ENCODE measurements at places on chromosomes 1 and 21. TPM values are rescaled to one million over a fixed set of nuclear protein-coding genes. Genes with fewer than 3 reads are reported as not detected.
A peak's percentile ranks its signal among the peaks of the same experiment; 100 is the strongest.

DNA sequence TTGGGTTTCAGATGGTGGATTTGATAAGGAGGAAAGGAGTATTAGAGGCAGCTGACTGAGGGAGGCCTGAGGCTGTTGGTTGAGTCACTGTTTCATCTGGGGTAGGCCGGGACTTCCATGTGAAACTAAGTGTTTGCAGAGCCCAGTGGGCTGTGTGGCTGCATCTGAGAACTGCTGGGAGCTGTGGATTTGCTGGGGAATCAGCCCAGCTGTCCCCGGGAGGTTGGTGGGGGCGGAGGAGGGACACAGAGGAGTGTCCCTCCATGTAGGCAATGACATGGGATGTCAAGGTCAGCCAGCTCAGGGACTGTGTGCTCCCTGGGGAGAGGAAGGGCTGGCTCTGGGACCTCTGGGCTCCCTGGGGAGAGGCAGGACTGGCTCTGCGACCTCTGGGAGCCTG, 36.4 kb downstream of the SLC2A7 start:
- H3K36me3 ChIP-seq = peaks cover 1% of the 10 kb centered on the region
- no peaks in the 10 kb centered on the region for H3K27me3 ChIP-seq
- H3K27ac ChIP-seq = peak overlapping the region; percentile 70
- peak; percentile 73 for DNase-seq
- peaks cover 47% of the 10 kb centered on the region for H3K4me1 ChIP-seq

DNA sequence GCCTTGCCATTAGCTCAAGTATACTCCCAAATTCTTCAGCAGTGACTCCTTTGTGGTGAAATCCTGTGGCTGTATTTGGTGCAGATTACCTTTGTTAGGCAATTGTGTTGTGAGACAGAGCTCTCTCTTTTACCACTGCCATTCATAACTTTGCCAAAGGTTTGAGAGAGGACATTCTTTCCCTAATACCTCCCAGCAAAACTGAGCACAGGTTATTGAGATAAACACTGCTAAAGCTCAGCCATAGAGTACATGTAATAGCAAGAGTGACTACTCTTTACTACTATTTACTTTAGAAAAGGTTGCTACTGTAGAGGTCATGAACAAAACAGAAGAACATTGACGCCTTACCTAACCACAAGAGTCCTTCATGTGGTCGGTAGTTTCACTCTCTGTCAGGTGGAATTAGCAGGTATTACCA, 514.0 kb upstream of the ADAMTS5 start:
- no peaks in the 10 kb centered on the region for H3K4me1 ChIP-seq
- H3K36me3 ChIP-seq = no peaks in the 10 kb centered on the region
- H3K27me3 ChIP-seq = no peaks in the 10 kb centered on the region

DNA sequence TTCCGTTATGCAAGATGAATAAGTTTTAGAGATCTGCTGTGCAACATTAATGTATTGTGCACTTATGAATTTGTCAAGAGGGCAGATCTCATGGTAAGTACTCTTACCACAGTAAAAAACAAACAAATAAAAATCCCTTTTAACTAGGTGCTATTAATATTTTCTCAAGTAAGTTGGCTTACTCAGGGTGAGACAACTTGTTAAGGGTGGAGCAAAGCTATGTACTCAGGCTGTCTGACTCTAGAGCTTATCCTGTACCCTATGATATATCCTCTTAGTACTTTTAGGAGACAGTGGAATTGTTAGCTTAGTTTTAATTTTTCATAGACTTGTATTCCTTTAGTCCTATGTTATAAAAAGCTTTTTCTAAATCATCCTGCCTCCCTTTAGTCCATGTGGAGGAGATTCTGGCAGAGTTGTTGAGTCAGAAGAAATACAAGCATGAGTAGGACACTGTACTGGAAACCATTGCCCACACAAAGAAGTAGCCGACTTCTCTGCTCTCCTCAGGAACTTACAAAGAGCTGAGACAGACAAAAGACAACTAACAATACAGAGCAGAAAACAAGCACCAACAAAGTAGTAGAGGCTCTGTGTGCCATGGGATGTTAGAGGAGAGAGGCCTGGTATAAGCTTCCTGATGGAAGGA, 49.2 kb downstream of the S1PR1 start:
- no peaks in the 10 kb centered on the region for H3K27me3 ChIP-seq
- no peak for DNase-seq
- H3K36me3 ChIP-seq = no peaks in the 10 kb centered on the region
- H3K4me1 ChIP-seq = peaks cover 73% of the 10 kb centered on the region
- peak overlapping the region; percentile 1 for H3K4me3 ChIP-seq

- peaks cover 32% of the 10 kb centered on the region for H3K4me1 ChIP-seq
- peak; percentile 64 for DNase-seq
- H3K27me3 ChIP-seq = peaks cover 2% of the 10 kb centered on the region
- peaks cover 2% of the 10 kb centered on the region for H3K36me3 ChIP-seq
- no peak overlapping the region for H3K4me3 ChIP-seq
- peak overlapping the region; percentile 60 for H3K27ac ChIP-seq
These were observed 8.2 kb downstream of the BCL9 start for GRCh38 chr1:147549526-147549925.

DNA sequence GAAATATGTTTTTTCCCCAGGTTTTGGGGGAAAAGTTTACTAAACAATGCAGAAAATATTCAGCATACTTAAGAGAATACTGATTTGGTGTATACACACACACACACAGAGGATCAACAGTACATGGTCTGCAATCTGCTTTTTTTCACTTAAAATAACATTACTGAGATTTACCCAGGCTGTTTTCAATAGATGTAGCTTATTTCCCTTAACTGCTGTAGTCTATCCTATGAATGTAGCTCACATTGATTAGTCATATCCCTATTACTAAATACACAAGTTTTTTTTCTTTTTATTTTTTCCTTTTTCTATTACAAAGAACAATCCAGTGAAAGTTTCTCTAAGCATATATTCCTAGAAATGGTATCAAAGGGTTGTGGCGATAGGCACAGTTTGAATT, 266.7 kb upstream of the GREM2 start:
- H3K4me1 ChIP-seq = no peaks in the 10 kb centered on the region
- H3K36me3 ChIP-seq = no peaks in the 10 kb centered on the region
- no peak overlapping the region for H3K4me3 ChIP-seq
- DNase-seq = no peak
- H3K27me3 ChIP-seq = no peaks in the 10 kb centered on the region
- H3K27ac ChIP-seq = no peak overlapping the region

- DNase-seq = no peak
- peaks cover 5% of the 10 kb centered on the region for H3K27me3 ChIP-seq
- H3K36me3 ChIP-seq = no peaks in the 10 kb centered on the region
- H3K4me1 ChIP-seq = no peaks in the 10 kb centered on the region
- H3K4me3 ChIP-seq = no peak overlapping the region
These were observed 45.1 kb upstream of the EXO1 start for GRCh38 chr1:241802863-241803262.

GRCh38 chr1:25774921-25775771, 24.8 kb upstream of the SELENON start:
- peaks cover 8% of the 10 kb centered on the region for H3K36me3 ChIP-seq
- peak; percentile 94 for DNase-seq
- peak overlapping the region; percentile 59 for H3K27ac ChIP-seq
- peaks cover 53% of the 10 kb centered on the region for H3K27me3 ChIP-seq

DNA sequence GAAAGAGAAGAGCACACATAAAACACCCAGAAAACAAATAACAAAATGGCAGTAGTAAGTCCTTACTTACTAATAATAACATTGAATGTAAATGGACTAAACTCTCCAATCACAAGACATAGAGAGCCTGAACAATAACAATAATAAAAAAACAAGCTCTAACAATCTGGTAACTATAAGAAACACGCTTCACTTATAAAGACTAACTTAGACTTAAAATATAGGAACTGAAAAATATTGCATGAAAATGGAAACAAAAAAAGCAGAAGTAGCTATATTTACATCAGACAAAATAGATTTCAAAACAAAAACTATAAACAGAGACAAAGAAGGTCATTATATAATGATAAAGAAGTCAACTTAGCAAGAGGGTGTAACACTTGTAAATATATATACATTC, 83.1 kb upstream of the LYPLAL1 start:
- no peak overlapping the region for H3K27ac ChIP-seq
- no peaks in the 10 kb centered on the region for H3K36me3 ChIP-seq
- H3K27me3 ChIP-seq = no peaks in the 10 kb centered on the region
- H3K4me1 ChIP-seq = no peaks in the 10 kb centered on the region

OR13G1 gene
- not detected for total RNA-seq

ZNF593OS gene
- not detected for total RNA-seq

TNFSF4 gene
- total RNA-seq = 1.9 TPM

PTTG1IP gene
- 46.5 TPM for total RNA-seq

Measured in activated CD4-positive, alpha-beta T cell treated with anti-CD3 and anti-CD28 coated beads, Interleukin-2, amount 10 ng/mL, durations not matched to agents 24 days and 14 days (primary cell).